ENCODE measurements at places on chromosomes 12 and 14.

DNA sequence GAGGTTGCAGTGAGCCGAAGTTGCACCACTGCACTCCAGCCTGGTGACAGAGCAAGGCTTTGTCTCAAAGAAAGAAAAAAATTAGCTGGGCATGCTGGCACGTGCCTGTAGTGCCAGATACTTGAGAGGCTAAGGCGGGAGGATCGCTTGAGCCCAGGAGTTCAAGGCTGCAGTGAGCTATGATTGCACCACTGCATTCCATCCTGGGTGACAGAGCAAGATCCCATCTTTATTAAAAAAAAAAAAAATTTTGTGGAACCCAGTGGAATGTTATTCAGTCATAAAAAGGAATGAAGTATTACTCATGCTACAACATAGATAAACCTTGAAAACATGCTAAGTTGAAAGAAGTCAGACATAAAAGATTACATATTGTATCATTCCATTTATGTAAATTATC is 8.3 kb upstream of the ERBB3 start:
- no peak for DNase-seq

GRCh38 chr12:111635524-111635923 is 36.4 kb upstream of the ATXN2 start:
- no peak for DNase-seq

- no peak for DNase-seq
Observed at GRCh38 chr12:29622251-29622650, 124.8 kb upstream of the OVCH1 start.

- no peak for DNase-seq
Observed at GRCh38 chr12:110444455-110444854, 5.7 kb downstream of the ARPC3 start.

GRCh38 chr12:52984136-52984535 is 22.1 kb upstream of the EIF4B start:
- DNase-seq: no peak

- DNase-seq: no peak
Observed at GRCh38 chr14:31510222-31510621, 22.4 kb upstream of the GPR33 start.

GRCh38 chr12:92206596-92206995 is 61.0 kb upstream of the BTG1 start:
- no peak for DNase-seq

DNA sequence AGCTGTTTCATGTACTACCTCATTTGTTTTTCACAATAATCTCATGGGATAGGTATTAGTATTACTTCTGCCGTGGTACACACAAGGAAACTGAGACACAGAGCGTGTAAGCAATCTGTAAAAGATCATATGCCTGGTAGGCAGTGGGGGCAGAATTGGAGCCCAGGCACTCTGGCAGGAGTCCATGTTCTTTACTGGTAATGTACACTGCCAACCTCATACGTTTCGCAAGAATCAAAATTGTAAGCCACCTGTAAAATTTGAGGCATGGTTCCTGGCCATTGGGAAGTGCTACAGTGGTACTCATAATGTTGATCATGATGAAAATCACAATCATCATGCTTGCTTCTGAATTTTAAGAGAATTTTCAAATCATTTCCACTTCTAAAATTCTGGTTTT is 40.7 kb downstream of the TMTC1 start:
- no peak for DNase-seq

DNA sequence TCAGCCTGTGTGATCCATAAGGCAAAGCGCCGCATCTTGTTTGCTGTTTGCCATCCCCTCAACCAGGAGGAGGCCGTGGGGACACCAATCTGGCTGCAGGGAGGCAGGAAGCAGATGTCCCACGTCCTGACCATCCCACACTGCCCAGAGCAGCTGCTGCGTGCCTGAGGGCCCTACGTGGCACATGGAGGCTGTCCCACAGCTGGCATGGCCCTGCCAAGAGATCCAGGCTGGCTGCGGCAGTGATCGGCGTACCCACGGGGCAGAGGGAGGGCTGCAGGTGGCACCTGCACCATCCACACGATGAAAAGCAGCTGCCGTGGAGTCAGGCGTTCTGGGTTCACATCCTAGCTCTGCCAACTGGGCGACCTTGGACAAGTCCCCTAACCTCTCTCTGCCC is 42.0 kb downstream of the NCOR2 start:
- DNase-seq: no peak

DNA sequence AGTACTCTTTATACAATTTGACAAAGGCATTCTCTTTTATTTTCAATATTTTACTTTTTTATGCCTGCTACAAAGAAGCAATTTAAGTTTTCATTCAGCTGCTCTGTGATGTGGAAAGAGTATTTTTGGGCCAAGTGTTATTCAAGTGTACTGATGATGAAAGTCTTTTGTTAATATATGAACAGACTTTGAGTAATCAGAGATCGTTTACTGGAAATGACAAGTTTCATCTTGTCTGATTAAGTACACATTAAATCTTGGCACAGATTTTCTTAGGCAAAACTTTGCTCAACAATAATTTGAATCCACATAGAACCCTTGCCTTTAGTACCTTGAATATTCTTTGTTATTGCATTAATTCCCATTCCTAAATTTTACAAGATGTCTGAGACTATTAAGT is 13.3 kb upstream of the PZP start:
- DNase-seq: no peak

DNA sequence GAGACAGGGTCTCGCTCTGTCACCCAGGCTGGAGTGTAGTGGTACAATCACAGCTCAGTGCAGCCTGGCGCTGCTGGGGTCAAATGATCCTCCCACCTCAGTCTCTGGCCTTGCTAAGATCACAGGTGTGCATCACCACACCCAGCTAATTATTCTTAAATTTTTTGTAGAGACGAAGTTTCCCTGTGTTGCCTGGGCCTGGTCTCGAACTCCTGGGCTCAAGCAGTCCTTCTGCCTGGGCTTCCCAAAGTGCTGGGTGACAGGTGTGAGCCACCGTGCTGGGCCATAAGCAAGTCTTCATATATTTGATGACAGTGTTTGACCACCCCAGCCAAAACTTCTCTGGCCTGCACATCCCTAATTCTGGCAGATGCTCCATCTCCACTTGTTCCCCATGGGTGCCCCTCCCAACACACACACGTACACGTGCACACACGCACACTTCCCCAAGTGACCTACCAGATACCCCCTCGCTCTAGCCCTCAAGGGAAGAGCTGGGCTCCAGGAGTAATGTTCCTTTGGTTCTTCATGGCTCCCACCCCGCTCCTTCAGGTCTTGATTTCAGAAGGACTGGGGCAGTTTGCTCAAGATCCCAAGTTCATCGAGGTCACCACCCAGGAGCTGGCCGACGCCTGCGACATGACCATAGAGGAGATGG is 104.3 kb upstream of the FKBP4 start:
- no peak for DNase-seq

DNA sequence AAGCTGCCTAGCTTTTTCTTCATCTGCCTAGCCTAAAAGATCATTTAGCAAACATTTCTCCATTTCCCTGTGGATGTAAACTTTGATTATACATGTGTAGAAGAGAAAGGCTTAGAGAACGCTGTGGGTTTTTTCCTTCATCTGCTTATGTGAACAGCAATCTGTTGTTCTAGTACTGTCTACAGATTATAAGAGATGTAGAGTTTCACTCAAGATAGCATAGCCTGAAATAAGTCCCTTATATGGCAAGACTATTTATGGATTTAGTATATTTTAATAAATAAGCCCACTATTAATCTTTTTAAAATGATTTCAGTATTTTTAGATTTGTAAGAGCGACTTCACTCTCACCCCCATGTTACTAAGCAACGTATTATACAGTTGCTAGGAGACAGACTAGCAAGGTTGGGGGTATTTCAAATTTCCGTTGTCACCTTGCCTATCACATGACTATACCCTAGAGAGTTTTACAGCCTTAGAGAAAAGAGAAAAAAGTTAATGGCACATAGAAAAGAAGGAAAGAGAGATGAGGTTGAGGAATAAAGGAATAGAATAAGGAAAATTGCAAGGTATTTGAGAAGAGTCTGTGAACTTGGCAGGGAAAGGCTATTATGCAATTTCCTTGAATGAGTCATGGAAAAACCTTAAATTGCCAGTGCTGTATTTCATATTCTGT is 12.2 kb upstream of the TUBA1A start:
- no peak for DNase-seq

DNA sequence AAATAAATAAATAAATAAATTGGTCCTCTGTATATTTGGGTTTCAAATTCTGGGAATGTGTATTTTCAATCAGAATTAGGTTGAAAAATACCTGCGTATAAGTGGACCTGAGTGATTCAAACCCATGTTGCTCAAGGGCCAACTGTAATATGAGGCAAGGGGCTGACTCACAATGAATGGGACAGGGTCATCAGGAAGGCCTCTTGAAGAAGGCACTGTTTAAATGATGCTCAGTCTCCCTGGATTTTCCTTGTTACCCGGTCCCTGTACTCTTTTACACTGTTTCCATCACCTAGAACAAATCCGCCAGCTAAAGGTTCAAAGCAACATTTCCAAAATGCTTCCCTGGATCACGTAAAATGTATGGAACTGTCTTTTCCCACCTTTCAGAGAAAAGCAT is 3.8 kb downstream of the PSMB5 start:
- no peak for DNase-seq
